Cerebellum (tissue), 4 donors: ENCODE measurements at places on chromosomes 6 and 20. TPM values are rescaled to one million over a fixed set of nuclear protein-coding genes. Genes with fewer than 3 reads are reported as not detected.

DNA sequence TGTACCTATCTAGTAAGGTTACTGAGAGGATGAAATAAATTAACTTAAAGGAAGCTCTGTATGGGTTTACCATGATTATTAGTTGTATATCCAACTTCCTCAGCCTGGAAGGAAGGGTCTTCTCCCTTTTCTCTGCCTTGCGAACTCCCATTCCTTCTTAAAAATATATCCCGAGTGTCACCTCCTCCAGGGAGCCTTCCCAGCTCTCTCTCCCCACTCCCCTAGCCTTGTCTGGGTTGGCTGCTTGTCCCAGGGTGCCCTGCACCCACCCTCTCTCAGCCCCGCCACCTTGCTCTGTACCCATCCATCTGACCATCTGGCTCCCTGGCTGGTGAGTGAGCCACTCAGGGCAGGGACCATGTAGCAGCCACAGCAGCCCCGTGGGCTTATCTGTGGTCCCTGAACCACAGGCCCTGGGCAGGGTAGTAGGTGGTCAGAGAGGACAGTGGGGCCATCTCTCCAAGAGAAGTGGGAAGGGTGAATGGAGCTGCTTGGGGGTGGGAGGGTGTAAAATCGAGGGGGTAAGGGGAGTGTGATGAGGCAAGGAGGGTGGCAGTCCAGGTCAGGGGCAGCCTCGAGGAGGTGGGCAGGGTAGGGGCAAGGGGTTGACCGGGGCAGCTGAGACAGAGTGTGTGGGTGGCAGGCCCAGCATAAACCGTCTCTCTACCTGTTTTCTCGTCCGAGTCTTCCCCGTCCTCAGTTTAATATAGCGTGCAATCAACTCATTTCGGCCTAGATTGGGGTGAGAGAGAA is 12.8 kb downstream of the TEAD3 start:
- no peak for DNase-seq

- no peak for DNase-seq
Observed at GRCh38 chr6:52953911-52954839, 40.9 kb downstream of the GSTA4 start.

DNA sequence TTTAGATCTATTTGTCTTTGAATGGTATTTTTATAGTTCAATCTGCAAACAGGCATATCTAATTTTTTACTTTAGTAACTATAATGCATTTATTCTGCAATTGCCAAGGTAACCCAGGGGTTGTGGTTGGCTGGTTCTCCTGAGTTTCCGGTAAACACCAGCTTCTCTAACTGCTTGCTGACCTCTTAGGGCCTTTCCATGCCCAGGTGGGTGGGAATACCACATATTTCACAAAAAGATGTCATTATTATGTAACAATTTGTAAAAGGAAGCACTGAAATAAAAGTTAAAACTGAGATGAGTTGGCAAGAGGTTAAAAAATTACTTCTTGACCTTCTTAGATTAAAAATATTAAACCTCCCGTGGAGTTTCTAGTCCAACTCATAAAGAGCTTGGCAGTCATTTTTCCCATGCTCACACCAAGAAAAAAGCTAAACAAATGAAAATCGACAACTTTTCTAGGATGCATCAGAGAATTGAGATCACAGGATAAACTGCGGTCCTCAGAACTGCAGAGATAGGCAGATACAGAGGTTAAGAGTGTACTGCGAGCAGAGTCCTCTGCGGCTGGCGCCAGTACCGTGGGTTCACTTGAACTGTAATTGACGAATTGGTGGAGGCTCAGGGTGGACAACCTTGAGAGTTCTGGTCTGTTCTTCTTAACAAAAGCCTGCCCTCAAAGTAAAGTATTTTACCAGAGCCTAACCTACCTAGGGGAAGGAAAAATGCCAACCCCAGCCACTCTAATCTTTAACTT is 2.2 kb upstream of the VNN1 start:
- no peak for DNase-seq

The SLC32A1 gene
- total RNA-seq, result 13.7 TPM

- no peak for DNase-seq
Observed at GRCh38 chr20:1204113-1204512, 859 bp downstream of the C20orf202 start.

The MAS1 gene
- total RNA-seq, result 0.09 TPM

The VGLL2 gene
- not detected for total RNA-seq
